Body of pancreas (tissue), 4 donors: ENCODE measurements at places on chromosomes 1 and 21.

DNA sequence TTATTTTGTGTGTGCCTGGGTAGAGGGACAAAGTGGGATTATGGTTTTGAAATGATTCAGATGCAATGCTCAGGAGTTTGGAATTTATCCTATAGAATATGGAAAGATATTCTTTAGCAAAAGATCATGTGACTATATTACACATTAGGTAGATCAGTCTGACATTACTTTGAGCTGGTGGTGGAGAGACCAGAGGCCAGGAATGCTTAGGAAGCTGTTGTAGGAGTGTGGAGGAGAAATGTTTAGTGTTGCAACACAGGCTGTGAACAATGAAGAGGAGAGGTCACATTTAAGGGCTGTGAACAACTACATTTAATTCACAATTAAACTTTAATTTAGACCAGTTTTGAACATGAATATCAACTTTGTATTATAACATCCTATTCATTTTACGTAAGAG is 45.3 kb upstream of the PODN start:
- no peak for DNase-seq

DNA sequence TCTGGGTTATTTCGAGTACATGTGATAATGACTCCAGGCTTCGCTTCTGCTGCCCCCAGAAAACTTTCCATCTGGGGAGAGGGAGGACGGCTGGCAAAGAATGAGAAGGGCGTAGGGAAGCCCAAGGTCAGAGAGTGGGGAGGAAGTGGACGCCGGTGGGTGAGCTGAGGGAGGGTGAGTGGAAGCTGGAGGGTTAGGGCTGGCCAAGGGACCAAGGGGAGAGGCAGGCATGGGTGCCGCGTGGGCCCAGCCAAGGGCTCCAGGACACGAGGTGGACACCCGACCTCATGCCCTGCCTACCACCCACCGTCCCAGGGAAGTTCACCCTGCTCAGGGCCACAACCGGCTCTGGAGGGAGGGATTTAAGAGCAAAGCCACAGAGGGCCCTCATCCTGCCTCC is 75.8 kb downstream of the CASZ1 start:
- DNase-seq = no peak

GRCh38 chr1:156336242-156336641 is 1.9 kb downstream of the CCT3 start:
- no peak for DNase-seq

- no peak for DNase-seq
These were observed 51.2 kb downstream of the TRAF5 start for GRCh38 chr1:211377539-211378450.

DNA sequence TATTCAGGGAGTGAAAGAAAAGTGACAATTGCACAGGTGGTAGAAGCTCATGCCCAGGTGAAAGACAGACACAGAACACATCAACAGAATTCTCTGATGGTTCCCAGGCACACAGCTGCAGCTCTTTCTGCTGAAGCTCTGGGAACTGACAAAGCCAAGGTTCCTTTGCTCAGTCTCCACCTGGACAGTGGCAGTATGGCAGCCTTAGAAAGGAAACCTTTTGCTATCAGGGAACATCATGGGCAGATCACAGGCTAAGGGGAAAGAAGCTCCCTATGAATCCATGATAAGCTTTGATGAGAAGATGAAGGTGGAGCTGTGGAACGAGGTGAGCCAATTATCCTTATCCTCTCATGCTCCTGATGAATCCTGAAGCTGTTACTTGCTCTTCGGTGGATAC is 1.2 kb downstream of the SPRR2B start:
- no peak for DNase-seq

GRCh38 chr1:38497921-38498656 is 361.5 kb downstream of the RRAGC start:
- DNase-seq = no peak

- no peak for DNase-seq
These were observed 38.7 kb downstream of the MAPKAPK2 start for GRCh38 chr1:206723462-206723804.

DNA sequence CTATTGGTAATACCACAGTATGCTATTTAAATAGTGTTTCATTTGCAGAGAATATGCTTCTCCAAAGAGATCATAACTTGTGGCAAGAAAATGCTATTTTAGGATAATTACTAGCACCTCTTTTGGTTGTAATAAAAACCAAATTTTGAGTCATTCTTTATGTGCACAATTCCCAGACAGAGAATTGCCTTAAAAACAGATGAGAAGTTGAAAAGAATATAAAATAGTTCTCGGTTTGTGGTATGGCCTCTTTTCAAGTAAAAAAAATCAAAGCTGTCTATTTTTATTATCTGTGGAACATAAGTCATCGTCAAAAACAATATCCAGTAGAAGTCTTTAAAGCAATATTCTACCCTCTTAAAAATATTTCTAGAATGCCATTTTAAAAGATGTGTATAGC is 185.9 kb downstream of the GREM2 start:
- no peak for DNase-seq

DNA sequence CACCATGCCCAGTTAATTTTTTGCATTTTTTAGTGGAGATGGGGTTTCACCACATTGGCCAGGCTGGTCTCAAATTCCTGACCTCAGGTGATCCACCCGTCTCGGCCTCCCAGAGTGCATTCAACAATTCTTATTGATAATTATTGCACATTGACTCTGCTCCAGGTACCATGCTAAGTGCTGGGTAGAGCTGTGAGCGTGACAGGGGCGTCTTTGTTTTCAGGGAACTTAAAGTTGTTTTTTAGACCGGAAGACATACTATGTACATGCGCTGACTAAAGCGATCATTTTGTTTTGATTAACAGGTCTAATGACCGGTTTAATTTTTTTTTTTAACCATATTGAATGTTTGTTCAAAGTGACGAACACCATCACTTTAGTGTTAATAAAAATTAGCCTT is 4.0 kb downstream of the CD247 start:
- DNase-seq = no peak

- no peak for DNase-seq
These were observed 11.4 kb downstream of the METTL13 start for GRCh38 chr1:171792656-171793369.

- DNase-seq = no peak
These were observed 93.5 kb downstream of the SYT14 start for GRCh38 chr1:210031473-210031872.

- DNase-seq = peak; percentile 23
These were observed 2.1 kb upstream of the CIART start for GRCh38 chr1:150280138-150280707.

GRCh38 chr1:172343240-172344160 is 77.0 kb upstream of the C1orf105 start:
- no peak for DNase-seq

DNA sequence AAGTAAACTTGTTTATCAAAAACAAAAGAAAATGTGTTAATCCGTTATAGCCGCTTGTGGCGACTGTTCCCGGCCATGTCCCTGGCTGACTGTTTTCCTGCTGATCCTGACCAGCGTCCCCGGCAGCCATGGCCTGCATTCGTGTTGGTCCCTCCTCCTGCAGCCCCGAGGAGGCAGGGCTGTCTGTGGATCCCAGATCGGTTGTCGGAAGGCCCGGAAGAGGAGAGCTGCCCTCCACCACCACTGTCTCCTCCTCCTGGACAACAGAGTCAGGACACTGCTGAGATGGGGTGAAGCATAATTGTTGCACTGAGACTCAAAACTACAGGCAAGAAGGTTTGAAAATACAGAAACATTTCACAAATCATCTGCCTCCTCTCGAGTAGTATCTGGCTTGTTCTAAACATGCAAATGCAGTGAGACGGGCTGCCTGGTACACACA is 3.6 kb upstream of the MXRA8 start:
- DNase-seq = no peak

GRCh38 chr1:17640393-17640792 is 100.9 kb downstream of the ARHGEF10L start:
- no peak for DNase-seq

GRCh38 chr1:26848941-26849774 is 13.8 kb upstream of the SFN start:
- DNase-seq = peak; percentile 79

DNA sequence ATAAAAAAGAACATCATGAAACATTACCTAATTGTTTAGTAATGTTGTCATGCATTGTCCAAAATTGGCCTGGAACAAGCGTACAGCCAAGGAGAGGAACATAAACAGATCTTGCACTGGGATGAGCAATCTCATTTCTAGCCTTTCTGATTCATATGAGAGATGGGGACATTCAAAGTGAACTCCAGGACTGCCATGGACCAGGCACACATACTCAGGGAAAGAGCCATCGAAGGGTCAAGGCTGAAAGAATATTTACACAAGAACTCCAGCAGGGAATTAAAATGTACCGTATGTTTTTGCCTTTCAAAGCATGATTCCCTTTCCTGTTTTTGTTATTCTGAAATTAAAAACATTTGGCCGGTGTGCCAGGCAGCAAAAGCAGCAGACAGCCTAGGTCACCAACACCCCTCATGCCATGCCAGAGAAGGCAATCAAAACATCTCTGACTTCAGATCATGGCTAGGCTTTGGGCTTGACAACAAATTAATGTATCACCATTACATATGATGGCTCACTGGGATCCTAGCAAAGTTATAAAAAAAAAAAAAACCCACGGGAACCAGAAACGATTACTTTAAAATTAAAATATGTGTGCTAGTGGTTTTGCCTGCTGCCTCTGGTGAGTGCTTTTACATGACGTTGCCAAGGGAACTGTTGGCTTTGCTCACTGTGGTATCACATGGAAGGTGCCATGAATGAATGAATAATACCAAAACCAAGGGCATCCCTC is 159.8 kb downstream of the TGFBR3 start:
- no peak for DNase-seq

- peak; percentile 73 for DNase-seq
These were observed 7.3 kb downstream of the CTRC start for GRCh38 chr1:15445390-15446122.

DNA sequence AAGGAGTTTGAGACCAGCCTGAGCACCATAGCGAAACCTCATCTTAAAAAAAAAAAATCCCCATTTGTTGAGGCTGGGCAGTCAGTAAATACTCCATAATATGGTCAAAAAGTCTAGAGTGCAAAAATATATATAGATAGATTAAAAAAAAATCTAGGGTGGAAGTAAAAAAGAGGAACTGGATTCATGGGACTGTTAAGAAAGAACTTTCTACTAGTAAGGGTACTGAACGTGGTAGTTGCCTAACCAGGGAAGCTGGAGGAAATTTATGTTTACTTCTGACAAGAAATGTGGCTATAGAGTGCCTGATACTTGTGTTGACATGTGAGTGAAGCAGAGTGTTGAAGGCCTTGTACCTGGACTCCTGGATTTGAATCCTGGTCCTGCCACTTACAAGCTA is 265.9 kb upstream of the FAM78B start:
- no peak for DNase-seq

- DNase-seq = peak; percentile 8
These were observed 13.6 kb downstream of the PCNX2 start for GRCh38 chr1:233281711-233282581.

- no peak for DNase-seq
These were observed 19.8 kb downstream of the RSBN1 start for GRCh38 chr1:113792471-113792870.

DNA sequence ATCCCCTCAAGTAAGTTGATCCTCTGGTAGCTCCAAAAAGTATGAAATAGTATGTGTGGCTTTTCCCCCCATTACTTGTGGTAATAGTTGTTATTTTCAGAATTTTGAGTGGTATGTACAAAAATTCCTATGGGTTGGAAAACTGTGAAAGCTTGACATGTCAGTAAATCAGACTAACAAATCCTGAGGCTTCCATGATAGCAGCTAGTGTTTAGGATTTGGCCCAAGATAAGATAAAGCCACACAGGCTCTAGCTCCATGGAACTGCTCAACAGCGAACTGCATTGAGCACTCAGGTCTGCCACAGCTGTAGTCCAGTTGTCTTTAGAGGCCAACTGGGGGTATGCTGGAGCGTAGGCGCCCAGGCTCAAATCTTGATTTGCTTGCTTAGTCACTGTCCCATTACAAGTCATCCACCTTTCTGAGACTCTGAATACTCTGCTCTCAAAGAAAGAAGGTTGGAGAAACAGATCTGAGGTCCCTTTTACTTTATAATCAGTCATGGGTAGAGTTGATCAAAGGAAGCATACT is 28.7 kb downstream of the ATP1A1 start:
- no peak for DNase-seq

DNA sequence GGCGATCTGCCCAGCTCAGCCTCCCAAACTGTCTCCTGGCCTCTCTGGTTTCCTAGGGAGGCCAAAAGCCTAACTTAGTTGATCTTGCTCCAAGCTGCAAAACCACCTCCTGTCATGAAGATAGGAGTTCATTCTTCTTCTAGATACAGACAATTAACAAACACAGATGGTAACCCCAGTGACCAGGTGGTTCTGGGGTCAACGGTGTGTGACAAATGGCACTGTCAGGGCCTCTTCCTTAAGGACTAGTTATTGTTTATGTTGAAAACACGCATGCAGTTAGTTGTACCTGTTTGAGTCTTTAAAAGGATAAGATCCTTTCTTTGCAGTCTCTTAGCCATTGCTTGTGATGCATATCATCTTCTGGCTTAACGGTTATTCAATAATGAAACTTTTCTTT is 4.6 kb upstream of the UMODL1 start:
- DNase-seq = no peak

DNA sequence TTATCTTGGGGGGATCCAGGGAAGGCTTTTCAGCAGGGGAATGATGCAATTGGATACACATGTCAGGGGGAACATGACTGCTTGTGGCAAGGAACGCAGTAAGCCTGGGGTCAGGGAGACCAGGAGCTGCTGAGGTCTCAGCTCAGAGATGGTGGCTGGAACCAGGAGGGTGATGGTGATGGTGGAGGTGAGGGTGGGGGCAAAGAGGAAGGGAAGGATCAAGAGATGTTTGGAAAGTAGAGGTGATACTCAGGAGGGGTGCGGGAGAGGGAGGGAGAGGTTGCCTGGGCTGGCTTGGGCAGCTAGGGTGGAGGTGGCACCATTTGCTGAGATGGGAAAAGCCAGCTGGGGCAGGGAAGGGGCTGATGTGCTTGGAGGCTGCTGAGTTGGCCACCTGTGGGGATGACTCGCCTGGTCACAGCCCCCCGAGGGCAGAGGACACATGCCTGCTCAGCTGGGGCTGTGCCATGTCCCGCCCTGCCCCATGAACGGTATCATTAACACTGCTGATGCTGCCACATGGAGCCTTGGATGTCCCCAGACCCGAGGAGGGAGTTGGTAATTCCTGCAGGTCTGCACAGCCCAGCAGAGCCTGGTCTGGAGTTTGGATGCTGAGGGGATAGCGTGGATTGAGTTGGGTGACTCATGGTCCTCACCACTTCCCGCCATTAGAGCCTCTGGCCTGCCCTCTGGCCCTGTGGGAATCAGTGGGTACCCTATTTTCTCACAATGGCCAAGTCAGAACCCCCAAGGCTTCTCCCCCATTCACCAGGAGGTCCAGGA is 6.3 kb upstream of the PADI1 start:
- peak; percentile 4 for DNase-seq

- no peak for DNase-seq
These were observed 18.0 kb downstream of the DUSP10 start for GRCh38 chr1:221723848-221724236.
